Cerebellum (tissue), 4 donors: ENCODE measurements at places on chromosomes 3 and 15.

DNA sequence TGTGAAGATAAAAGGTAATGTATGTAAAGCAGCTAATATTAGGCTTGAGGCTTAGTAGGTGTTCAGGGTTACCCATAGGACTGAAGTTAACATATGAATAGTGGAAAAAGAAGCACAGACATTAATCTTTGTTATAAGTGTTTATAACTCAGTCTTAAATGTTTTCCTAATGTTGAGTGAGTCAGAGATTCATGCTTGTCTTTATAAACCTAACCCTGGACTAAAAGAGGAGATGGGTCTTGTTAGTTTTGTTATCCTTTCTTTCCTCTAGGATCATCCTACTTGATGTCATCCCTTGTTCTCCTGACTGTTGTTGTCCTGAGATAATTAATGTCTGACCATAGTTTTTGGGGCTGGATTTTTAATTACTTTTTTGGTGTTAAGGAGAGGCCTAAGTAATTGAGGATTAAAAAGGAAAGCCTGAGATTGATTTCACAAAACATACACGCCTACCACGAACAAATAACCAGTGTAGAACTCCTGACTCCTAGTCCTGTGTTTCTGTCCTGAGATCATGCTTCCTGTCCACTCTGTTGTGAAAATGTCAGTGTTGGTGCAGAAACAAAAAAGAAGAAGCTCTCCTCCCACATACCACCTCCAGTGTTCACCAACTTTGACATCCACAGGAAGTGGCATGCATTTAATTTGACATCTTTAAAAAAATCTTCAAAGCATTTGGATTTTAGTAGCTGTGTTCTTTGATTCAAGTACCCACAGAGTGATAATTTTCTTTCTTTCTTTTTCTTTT lies 8.4 kb downstream of the MITF start:
- no peak for DNase-seq

DNA sequence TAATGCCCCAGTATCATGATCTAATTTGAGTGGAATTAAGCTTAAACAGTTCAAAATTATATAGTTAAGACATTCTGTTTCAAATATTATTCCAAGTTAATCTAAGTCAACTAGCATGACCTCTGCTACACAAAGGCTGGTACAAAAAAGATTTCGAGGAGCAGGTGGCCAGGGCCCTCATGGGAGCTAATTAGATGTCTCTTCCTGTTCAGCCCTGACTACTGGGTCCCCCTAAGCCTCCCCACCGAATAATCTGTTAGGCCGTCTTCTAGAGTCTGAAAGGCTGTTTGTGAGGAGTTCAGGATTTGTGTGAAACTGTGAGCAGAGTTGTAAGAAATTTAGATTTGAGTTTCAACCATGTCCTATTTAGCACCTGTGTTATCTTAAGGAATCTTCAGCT lies 75.4 kb downstream of the PPM1L start:
- DNase-seq, result no peak

- no peak for DNase-seq
Observed at GRCh38 chr3:170815340-170815739, 54.7 kb downstream of the RPL22L1 start.

DNA sequence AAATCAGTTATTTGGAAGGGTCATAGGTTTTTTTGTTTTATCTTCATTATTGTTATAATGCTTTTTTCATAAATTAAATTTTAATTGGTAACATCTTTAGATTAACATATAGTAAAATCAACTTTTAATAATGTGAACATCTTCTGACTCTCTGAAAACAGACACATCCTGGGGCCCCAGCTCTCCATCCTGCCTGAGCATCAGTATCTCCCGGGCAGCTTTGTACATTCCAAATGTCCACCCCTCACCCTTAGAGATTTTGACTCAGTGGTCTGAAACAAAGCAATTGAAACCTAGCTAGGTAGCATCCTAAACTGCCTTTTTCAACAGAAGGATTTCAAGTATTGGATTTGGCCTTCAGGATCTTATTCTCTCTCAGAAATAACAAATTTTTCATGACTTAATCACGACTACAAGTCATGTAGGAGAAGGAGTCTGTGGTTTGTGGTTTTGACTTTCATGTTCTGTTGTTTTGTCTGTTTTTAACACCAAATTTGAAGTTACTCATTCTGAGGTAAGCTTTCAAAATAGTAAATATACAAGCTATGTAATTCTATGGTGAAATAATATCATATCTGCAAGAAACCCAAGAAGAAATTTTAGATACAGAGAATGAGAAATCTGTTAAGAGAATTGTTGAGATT lies 147.3 kb upstream of the UBE2E2 start:
- DNase-seq, result no peak

GRCh38 chr3:50213373-50213772 lies 8.3 kb downstream of the SLC38A3 start:
- DNase-seq, result peak; percentile 35

- DNase-seq, result no peak
Observed at GRCh38 chr15:40985541-40986330, 32.5 kb downstream of the CHAC1 start.

GRCh38 chr3:108940166-108940565 lies 13.5 kb downstream of the GUCA1C start:
- no peak for DNase-seq

DNA sequence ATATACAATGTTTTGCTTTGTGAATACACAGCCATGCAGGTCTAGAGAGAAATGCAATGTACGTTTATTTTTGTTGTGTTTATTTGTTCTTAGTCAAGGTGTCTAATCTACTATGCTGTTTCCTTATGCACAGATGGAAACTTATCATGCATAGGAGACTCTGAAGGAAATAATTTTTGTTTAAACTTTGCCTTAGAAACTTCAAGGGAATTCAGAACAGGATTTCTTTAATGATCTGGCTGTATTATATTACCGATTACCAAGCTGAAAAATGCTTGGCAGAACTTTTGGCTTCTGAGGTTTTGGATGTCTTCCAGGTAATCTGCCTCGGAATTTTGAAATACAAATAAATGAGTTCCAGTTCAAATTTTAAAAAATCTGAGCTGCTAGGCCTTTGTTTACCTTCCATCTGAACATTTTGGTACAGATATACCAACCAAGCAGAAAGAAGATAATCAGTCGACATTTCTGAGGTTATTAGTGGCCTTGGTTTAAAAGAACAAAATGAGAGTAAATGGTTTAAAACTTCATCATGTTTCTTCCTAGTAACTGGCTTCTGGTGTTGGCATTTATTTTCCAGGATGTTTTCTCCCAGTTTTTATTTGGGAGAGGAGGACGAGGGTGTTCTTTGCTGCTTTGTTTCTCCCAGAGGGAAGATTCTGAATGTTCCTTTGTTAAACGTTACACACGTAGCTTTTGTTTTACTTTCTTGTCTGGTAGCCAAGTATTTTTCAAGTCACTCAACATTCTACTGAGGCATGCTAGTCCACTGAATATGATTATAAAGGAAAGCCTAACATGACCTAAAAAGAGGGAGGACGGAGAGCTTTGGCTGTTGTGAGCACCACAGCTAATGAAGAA lies 421.8 kb upstream of the TBL1XR1 start:
- no peak for DNase-seq

- no peak for DNase-seq
Observed at GRCh38 chr15:31325595-31326155, 960 bp upstream of the KLF13 start.

DNA sequence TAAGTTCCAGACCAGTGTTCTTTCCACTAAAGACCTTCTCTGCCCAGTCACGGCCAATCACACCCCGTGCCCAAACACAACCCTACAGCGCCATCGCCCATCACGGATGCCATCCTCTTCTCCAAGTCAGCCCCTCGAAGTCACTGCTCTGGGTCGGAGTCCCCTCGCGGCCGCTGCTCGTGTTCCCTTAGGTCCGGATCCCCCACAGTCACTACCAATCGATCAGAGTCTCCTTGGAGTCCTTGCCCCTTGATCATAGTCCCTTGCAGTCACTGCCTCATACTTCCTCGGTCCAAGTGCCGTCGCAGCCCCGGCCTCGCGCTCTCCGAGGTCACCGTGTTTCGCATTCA lies 461 bp downstream of the PCYT1A start:
- no peak for DNase-seq

DNA sequence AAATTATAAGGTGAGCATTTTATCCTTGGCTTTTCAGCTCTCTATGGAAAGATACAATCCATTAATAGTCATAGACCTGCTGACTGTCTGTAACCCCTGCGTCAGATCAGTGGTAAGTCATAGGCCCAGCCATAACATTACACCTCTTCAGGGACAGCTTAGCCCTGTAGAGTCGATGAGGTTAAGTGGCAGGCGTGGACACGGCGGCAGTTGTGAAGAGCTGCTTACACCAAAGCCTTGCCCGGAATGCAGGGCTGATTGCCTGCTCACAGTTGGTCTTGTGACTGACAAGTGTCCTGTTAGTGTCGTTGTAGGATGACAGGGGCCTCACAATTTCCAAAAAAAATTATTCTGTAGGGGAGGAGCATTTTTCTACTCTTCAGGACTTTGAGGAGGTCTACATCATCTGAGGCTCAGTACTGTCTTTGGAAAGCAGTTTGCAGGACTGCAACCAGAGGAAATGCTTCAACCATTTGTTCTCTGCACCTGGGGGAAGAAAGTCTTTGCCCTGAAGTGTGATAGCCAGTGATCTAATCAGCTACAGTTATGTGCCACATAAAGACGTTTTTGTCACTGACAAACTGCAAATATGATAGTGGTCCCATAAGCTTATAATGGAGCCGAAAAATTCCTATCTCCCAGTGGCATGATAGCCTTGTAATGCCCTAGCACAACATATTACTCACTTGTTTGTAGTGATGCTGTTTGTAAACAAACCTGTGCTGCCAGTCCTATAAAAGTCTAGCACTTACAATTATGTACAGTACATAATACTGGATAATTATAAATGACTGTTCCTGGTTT lies 14.9 kb upstream of the SELENOT start:
- no peak for DNase-seq

DNA sequence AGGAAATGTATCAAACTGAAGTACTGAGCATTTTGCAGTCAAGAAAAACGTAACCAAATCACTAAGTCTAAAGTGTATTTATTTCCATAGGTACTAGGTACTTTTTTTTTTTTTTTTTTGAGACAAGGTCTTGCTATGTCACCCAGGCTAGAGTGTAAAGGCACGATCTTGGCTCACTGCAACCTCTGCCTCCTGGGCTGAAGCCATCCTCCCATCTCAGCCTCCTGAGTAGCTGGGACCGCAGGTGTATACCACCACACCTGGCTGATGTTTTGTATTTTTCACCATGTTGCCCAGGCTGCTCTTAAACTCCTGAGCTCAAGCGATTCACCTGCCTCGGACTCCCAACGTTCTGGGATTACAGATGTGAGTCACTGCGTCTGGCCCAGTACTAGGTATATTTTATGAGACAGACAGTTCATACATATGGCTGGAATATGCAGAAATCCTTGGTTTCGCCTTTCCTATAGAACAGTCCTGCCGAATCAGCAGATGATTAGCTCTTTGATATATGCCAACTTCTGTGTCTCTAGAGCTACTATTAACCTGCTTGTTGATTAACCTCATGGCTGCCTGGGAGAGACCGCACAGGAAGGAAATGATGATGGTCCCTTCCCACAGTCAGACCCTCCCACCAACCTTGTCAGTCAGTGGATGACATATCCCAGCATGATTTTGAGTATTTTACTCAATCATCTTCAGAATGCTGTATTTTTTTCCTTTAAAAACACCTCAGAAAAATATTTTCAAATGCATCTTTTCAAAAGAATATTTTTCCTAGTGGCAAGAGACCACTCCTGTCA lies 32.3 kb downstream of the TMOD3 start:
- no peak for DNase-seq

DNA sequence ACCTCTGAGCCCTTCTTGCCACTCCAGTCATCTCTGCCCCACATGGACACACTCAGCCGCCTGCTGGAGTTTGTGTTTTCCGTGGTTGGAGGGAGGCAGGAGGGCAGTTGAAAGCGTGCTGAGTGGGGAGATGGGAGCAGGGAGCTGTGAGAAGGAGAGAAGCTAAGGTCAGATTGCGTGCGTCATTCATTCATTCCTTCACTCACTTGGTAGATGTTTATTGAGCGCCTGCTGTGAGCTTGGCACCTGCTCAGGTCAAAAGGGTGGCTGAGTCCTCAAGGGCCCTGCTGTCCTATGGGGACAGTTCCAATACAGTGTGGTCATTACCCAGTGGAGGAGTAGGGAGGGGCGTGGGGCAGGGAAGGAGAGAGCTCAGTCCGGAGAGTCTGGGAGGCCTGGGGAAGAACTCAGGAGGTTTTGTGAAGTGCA lies 23.5 kb downstream of the LIMD1 start:
- no peak for DNase-seq

DNA sequence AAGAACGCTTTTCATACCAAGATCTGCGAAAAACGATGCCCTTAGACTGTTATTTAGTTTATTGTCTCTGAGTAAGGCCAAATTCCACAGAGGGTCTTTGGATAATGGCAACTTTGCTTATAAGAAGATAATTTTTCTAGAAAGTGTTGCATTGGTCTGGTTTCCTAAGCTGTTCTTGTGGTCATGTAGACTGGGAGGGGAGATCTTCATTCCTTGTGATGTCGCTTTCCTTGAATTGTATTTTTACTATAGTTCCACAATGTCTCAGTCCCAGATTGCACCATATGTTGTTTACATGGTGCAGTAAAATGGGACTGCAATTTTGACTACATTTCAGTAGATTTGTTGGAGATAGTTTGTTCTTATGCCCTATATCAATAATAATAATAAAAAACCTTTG lies 28.8 kb upstream of the ST3GAL6 start:
- DNase-seq, result peak; percentile 21

GRCh38 chr3:64185436-64185835 lies 39.8 kb downstream of the PRICKLE2 start:
- no peak for DNase-seq

GRCh38 chr3:188677344-188677743 lies 494.4 kb upstream of the TPRG1 start:
- DNase-seq, result no peak

- DNase-seq, result peak; percentile 49
Observed at GRCh38 chr15:83248151-83249029, 36.1 kb downstream of the BNC1 start.

DNA sequence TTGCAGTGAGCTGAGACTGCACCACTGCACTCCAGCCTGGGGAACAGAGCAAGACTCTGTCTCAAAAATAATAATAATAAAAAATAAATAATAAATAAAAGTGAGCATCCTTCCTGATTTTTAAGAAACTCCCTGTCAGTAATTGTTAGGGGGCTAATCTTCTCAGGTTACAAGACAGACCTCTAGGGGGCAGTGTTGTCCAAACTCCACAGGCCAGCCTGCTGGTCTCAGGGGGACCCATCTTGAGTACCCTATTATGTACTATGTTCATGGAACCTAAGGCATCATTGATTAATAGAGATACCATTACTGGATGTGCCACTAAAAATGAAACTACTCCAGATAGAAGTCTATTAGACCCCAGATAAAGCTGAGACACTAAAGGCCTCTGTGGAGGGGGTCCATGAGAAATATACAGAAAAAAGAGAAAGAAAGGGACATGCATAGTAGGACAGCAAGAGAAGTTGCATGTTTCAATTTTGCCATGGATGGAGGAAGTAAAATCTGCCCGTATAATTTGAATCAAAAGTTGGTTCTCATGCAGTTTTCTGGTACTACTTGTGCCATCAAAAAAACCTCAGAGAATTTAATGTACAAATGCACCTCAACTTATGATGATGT lies 85.5 kb upstream of the CDV3 start:
- no peak for DNase-seq

GRCh38 chr3:121836064-121836463 lies 1.1 kb downstream of the EAF2 start:
- DNase-seq, result no peak
